ENCODE measurements at places on chromosomes 7 and 10.
A peak's percentile ranks its signal among the peaks of the same experiment; 100 is the strongest.

DNA sequence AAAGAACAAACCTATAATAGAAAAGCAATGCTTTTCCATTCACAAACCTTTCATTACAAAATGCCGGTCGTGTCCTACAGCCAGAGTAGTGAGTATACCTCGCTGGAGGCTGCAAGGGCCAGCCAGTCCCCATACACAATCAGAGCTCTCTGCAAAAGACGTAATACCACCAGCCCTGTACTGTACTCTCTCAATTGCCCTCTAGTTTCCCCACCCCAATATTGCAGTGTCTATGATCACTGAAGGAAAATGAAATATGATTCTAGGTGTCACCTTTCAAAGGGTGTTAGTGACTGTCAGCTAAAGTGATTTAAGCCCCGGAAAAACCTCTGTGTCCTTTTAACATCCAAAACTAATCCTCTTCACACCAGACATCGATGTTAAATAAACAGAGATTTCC lies 24.8 kb downstream of the PLXNA4 start:
- no peak for DNase-seq

DNA sequence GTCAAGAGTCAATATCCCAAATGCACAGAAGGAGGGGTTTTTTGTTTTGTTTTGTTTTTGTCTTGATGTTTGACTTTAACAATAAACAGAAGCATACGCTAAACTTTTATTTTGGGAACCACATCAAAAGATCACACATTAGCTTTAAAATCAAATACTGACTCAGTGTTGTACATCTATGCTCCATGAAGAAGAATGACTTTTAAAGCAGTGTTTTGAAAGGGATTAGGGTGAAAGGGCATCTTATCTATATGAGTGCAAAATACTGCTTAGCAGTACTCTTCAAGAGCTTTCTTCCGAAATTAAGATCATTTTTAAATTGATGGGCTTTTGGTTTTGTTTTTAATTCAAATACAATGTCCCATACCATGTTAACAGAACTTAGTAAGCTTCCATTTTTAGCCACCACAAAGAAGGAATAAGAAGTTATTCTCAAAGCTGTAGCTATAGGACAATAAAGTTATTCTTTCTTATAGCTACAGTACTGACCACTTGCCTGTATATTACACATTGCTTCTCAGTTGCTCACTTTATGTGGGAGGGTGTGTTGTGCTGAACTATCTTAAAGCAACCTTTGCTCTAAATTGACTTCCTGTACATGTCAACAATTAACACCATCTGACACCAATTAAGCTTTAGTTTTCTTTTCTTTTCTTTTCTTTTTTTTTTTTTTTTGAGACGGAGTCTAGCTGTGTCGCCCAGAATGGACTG lies 144.3 kb upstream of the KAT6B start:
- no peak for DNase-seq

DNA sequence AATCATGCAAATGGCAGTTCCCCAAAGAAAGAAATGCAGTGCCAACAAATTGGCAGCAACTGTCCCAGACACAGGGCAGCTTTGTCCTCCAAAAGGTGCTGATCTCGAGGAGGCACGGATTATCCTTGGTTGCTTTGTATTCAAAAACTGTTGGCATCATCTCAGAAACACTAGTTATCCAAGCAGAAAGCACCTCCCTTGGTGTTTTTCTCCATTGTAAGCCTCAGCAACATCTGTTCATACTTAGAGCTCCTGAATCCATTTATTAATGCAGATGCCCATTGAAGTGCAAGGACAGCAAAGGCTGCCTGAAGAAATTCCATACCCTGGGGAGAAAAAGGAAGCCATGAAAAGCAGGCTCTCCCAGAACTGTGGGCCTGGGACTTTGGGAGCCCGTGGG lies 1.1 kb upstream of the NPS start:
- DNase-seq = no peak

GRCh38 chr10:34538281-34538829 lies 276.7 kb downstream of the PARD3 start:
- DNase-seq = no peak

- peak; percentile 86 for DNase-seq
Measured at GRCh38 chr7:107614425-107614824, 34.4 kb downstream of the BCAP29 start.

DNA sequence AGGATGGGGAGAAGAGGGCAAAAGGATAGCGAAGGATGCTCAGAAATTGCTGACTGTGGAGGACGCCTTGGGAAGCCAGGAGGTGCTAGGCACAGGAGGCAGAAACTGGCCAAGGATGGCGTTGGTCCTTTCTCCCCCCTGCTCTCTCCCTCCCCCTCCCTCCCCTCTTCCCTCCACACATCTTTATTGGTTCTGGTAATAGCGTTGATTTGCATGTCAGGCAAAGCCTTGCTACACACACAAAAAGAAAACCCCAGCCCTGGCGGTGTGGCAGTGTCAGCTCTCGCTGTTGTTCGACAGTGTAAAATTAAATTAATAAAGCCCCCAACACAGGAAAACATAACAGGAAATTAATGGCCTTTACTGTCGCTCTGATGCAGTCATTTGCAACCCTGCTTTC lies 47.2 kb downstream of the PAX2 start:
- DNase-seq = no peak

DNA sequence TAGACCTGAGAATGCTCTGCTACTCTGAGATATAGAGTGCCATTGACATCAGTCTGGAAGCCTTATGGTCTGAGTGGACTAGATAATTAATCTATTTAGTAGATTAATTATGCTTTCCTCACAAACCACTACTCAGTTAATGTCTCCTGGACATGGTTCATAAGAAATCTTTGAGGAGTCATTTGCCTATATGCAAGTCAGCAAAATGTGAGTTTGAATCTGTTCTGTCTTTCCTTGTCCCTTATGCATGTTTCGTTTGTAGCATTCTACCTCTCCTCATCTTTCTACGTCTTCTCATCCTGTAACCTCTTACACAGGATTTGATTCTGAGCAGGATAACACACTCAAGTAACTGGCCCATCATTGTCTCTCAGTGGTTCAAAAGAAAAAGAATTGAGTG lies 735.4 kb upstream of the LRRTM3 start:
- no peak for DNase-seq

- no peak for DNase-seq
Measured at GRCh38 chr10:104268405-104268712, 625 bp upstream of the GSTO2 start.

DNA sequence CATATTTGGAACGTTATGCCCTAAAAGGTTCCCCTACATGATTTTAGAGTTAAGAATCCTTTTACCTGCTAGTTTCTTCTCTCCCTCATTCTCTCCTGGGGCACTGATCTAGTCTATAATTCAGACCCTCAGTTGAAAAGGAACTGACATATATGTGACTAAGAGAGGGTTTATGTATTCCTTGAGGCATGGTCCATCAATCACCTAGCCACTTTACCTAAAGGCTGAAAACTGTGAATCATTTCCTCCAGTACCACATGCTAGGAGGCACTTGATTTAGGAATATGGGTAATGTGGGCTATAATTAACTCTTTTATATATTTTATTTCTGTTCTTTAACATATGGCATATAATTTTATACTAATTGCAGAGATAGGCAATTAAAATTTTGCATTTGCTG lies 303.5 kb downstream of the BBS9 start:
- no peak for DNase-seq

GRCh38 chr7:128102490-128103291 lies 71.5 kb upstream of the LRRC4 start:
- no peak for DNase-seq

GRCh38 chr7:101736084-101736483 lies 81.3 kb upstream of the CUX1 start:
- no peak for DNase-seq

DNA sequence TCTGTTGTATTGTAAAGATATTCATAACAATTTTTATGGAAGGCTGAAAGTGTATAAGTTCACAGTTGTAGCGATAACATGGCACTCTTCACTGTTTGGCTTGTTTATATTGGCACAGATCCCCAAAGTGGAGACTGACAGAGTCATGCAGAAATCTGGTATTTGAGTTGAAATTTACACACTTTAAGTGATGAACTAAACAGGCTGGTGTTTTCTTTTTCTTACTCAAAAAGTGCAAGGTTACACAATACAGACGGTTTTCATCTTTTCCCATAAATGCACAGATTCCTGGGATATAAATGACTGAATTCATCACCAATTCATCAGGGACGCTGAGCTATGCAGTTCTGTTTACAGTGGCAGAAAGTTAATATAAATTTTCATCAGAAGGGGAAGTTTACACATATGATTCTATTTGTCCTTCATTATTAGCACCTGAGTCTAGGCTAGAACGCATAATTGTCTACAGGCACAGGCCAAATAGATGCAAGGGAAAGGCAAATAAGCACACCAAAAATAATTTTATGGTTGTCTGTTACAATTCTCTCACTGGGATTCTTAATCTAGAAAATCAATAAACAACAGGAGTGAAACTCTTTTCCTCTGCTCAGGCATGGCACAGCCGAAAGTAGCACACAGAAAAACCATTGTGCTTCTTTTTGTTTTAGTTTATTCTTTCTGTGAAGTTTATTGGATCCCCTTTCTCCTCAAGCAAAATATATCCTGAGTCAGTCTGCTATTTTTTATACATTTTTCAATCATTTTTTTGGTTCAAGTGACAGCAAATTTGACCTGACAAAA lies 88.0 kb downstream of the FOXP2 start:
- no peak for DNase-seq

GRCh38 chr7:42753367-42753766 lies 158.5 kb downstream of the C7orf25 start:
- no peak for DNase-seq

- peak; percentile 89 for DNase-seq
Measured at GRCh38 chr10:11684717-11685645, 57.2 kb upstream of the ECHDC3 start.

DNA sequence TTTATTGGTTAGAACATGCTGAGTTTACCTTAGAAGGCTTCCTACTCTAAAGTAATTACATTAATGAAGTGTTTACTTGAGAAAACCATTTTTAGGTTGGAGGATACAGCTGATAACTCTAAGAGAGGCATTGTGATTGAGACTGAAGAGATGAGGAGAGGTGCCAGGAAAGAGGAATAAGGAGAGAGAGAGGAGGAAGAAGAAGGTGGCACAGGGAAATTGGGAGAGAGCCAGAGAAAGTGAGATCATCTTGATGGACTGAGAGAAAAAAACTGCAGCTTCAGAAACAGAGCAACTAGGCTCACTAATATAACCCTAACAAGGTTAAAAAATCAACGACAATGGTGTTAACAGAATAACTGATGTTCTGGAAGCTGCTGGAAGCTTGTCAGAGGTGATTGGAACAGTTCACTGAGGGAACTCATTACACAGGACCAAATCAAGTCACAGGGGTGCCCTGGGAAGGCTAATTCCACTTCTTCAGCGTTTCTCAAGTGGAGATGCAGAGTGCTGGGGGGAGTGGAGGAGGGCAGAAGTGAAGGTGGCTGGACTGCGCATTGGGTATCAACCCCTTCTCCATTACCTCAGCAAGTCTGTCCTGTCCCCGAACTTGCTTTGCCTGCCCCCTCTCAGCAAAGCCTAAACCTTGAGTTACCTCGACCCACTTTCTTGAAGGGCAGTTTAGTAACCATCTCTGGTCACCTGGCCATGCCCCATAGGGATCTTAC lies 6.9 kb upstream of the SORBS1 start:
- DNase-seq = no peak

All from GM04503 (cell line).